ENCODE measurements at places on chromosomes 1 and 21.

- no peak for DNase-seq
Measured at GRCh38 chr1:229363723-229364122, 20.9 kb upstream of the CCSAP start.

DNA sequence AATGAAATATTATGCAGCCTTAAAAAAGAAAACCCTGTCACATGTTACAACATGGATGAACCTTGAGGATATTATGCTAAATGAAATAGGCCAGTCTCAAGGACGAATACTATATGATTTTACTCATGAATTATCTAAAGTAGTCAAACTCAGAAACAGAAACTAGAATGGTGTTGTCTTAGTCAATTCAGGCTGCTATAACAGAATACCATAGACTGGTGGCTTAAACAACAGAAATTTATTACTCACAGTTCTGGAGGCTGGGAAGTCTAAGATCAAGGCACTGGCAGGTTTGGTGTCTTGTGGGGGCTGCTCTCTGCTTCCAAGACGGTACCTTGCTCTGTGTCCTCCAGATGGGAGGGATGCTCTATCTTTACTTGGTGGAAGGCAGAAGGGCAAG is 113.8 kb upstream of the DNAH14 start:
- no peak for DNase-seq

DNA sequence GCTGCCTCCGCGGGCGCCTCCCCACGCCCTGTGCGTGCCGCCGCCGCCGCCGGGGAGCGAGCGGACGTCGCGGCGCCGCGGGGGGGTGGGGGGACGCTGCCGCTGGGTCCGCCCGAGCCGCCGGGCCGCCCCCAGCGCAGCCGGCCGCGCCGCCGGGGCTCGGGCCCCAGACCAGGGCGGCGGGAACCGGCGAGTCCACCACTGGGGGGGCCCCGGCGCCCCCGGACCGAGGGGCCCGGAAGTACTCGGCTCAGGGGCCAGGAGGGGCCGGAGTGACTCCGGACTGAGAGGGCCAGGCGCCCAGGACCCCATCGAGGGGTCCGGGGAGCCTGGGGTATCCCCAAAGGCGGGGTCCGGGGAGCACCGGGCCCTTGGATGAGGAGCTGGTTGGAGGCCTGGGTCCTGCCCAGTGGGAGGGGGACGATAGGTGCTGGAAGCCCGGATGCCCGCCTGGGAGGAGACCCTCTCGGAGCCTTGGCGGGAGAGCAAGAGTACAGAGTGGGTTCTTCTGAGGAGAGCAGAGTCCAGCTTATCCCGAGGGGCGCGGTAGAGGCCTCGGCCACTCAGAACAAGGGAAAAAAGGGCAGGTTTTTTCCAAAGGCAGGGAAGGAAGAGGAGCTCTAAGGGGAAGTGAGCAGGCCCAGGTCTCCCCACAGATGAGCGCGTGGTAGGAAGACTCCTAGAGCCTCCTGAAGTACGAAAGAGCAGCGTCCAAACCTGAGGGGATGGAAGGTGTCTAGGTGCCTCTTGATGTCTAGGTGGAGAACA is 556 bp downstream of the GMEB1 start:
- DNase-seq = no peak

- no peak for DNase-seq
Measured at GRCh38 chr1:30721812-30722537, 1.4 kb downstream of the MATN1 start.

- DNase-seq = no peak
Measured at GRCh38 chr1:154176337-154176736, 15.6 kb downstream of the TPM3 start.

DNA sequence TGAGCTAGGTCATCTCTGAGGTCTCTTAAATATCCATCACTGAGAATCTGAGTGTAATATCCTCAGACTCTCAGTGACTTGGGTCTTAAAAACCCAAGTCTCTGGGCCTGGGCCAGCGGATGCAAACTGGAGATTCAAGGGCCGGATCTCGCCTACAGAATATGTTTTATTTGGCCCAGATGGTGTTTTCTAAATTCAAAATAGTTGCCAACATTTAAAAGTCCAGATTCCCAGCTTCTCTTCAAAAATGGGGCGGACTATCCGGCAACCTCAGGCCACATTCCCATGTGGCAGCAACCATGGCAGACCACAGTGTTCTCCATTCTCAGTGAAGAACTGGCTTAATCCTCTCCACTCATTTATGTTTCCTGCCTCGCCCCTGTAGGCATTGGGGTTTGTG is 12.7 kb upstream of the HEYL start:
- no peak for DNase-seq

GRCh38 chr21:31720739-31721138 is 11.2 kb downstream of the SCAF4 start:
- no peak for DNase-seq

DNA sequence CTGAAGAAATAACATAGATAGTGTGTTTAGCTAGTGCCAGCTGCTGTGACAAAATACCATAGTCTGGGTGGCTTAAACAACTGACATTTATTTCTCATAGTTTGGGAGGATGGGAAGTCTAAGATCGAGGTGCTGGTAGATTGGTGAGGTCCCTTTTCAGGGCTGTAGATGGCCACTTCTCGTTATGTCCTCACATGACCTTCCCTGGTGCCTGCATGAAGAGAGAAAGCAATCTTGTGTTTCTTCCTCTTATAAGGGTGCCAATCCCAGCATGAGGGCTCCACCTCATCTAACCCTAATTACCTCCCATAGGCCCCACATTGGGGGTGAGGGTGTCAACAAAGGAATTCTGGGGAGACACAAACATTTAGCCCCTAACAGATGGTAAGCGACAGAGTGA is 9.3 kb downstream of the MTARC2 start:
- no peak for DNase-seq

DNA sequence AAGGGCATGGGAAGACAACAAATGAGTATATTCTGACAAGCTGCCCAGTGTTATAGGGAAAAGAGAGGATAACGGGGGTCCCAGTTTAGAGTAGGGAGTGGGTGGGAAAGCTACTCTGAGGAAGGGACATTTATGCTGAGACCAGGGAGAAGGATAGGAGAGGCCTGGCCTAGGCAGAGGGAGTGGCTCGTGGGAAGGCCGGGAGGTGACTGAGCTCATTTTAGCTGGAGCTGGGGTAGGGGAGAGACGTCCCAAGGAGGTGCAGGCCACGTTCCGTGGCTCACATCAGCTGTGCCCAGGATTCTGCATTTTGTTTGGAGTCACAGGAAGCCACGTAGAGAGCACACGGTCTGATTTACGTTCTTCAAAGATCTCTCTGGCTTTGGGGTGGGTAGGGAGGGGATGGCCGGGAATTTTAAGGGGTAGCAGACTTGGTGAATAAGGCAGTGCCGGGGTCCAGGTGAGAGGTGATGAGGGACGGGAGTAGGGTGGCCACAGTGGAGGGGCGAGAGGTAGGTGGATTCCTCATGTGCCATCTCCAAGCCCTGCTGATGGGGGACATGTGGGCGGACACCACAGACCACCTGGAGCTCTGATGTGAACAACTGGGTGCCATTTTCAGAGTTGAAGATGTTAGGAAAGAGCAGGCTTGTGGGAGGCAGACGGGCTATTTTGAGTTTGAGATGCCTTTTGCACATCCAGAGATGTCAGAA is 4.7 kb downstream of the TINAGL1 start:
- DNase-seq = no peak

GRCh38 chr1:85137660-85138059 is 63.2 kb downstream of the SYDE2 start:
- no peak for DNase-seq

All from cortex of kidney (tissue), 1 donor.